Vagina (tissue), 2 donors: ENCODE measurements at places on chromosomes 16 and 17.

DNA sequence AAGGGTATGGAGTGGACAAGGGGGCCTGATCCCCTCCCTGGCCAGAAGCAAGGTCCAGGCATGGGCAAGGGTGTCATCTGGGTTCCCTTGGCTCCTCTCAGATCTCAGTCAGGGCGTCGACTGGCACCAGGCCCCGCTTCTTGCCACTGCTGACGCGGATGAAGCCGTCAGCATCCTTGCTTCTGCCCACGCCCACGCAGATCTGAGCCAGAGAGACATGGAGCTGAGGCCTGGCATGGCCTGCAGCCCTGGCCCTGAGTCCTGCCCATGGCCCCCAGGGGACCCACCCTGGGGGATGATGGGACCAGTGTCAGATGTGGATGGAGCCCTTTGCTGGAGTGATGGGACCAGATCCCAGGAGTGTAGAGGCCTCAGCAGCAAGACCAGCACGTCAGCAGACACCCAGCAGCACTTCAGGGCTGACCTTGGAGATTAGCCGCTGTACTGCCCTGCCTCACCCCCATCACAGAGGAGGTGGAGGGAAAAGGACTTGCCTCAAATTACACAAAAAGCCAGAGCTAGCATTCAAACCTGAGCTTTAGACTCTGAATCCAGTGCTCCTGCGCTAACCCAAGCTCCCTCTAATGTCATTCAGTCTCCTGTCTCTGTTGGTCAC, 12.2 kb downstream of the RPL19 start:
- DNase-seq = no peak

GRCh38 chr17:35491417-35491816, 42.9 kb upstream of the SLFN13 start:
- no peak for DNase-seq

- no peak for DNase-seq
Observed at GRCh38 chr16:80743772-80744171, 60.6 kb downstream of the CDYL2 start.

DNA sequence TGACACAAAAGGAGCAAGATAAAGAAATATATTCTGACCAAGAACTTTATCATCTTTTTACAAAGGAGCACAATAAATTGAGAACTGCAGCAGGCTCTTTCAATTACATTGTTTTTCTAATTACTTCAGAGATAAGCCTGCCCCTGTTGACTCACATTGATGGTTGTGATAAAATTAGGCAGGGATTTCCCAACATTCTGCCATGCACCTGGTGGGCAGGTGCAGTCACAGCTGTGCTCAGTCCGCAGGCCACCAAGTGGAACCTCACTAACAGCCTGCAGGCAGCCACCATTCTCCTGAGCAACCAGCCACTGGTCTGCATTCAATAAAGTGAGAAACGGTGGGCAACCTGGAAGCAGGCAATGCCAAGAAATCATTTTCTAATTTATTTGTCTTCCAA, 5.1 kb downstream of the FANCA start:
- DNase-seq = no peak

DNA sequence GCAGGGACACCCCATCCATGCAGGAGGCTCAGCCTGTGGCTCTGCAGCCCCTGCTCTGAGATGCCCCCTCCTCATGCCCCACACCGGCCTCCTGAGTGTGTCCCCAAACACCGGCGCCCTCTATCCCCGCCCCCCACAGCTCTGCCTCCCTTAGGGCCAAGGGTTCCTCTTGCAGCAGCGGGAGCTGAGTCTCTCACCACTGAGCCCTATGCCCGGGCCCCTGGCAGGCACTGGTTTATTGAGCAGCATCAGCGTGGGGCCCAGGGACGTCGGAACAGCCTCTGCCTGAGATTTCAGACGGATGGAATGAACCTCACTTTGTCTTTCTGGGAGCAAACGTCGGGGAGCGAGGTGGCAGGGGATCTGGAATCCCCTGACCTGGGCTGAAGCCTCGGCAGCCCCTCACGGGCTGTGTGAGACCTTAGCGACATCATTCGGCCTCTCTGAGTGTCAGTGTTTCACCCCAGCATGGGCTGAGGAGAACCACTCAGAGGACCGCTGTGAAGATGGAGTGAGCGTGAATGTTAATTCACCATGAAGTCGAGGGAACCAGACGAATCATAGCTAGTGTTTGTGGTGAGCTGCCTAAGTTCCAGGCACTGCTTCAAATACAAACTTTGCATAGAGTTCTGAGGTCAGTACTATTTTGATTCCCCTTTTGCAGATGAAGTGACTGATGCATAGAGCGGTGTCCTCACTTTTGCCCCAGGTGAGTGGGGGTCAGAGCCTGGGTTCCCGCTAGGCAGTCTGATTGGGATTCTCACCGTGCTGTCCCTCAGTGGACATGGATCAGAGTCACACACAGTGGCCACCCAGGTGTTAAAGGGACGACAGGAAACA, 5.3 kb upstream of the C16orf74 start:
- DNase-seq = no peak

GRCh38 chr17:72423286-72423589, 302.4 kb downstream of the SOX9 start:
- DNase-seq = no peak

DNA sequence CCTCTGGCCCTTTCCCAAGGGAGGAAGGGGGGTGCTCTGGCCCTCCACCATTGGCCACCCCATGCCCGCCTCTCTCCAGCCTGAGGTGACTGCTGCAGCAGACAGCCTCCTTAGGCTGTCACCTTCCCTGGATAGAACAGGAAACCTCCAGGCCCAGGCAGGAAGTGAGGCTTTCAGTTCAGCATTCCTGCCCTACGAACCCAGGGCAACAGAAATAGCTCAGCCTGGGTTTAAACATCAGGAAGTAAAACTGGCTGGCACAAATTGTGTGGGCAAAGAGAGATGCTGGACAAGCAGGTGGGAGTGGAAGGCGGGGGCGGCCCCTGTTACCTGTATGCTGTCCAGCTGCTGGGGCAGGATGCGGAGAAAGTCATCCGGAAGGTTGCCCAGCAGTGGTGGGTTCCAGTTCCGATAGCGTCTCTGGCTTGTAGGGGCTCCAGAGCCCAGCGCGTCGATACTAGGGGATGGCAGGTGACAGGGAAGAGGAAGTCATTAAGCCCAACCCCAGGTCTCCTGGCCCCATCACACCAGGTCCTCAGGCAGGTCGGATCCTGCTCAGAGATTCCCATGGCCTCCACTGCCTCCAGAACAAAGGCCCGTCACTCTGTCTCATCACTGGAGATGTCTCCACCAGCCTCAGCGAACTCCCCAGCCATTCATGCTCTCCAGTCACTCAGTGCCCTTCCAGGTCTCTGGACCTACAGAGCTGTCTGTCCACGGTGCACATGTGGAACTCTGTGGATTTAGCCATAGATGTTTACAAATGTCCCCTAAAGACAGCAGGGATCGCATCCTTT, 23.6 kb upstream of the MRPS23 start:
- no peak for DNase-seq

DNA sequence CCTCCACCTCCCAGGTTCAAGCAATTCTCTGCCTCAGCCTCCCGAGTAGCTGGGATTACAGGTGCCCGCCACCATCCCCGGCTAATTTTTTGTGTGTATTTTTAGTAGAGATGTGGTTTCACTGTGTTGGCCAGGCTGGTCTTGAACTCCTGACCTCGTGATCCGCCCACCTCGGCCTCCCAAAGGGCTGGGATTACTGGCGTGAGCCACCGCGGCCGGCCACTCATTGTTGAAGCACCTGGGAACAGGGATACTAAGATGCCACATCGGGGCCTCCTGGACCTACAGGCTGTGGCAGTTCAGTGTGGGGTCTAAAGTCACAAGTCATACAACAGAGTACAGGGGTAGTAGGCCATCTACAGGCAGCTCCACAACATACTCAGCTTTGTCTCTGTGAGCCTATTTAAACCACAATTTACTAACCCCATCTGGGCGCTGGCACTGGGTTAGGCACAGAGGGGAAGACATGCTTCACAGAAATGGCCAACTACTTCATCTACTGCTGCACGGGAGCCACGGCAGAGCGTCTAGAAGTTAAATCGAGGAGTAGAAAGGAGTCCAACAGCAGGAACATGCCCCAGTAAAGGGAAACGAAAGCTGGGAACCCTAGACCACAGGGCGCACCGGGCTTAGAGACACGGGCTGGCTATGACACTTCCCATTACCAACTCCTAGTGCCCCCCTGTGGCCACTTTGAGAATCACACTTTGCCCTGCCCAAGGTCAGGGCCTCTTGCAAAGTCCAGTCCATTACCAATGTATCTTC, 4.3 kb downstream of the VAMP2 start:
- DNase-seq = no peak

GRCh38 chr17:9230346-9230745, 209.0 kb downstream of the NTN1 start:
- no peak for DNase-seq

DNA sequence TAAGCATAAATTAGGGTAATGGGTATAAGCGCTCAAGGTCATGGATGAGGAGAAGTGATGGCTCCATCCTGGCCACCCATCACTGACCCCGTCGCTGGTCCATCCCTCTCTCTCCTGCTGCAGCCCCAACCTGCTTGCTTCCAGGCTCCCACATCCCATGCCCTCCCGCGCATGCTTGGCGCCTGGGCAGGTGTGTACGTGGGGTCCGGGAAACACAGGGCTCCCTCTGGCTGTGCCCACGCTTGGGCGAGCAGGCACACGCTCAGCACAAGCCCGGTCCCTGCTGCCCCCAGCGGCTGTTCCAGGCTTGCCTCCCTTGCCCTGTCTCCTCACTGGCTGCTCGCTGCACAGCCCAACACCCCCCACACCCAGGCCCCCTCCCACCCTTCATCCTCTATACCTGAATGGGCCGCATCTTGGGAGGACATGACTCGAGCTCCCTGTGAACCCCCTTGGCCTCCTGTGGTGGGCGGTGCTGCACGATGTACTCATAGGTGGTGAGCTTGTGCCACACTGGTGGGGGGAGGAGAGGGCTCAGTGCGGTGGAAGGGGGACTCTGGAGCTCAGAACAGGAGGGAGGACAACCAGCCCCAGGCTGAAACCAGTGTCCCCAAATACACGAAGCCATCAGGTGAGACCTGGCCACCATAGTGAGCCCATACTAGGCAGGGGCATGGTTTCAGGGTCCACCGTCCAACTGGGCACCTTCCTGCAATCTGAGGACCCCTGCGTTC, 4.7 kb upstream of the TPPP3 start:
- no peak for DNase-seq

- no peak for DNase-seq
Observed at GRCh38 chr16:8611886-8612600, 9.5 kb upstream of the METTL22 start.

DNA sequence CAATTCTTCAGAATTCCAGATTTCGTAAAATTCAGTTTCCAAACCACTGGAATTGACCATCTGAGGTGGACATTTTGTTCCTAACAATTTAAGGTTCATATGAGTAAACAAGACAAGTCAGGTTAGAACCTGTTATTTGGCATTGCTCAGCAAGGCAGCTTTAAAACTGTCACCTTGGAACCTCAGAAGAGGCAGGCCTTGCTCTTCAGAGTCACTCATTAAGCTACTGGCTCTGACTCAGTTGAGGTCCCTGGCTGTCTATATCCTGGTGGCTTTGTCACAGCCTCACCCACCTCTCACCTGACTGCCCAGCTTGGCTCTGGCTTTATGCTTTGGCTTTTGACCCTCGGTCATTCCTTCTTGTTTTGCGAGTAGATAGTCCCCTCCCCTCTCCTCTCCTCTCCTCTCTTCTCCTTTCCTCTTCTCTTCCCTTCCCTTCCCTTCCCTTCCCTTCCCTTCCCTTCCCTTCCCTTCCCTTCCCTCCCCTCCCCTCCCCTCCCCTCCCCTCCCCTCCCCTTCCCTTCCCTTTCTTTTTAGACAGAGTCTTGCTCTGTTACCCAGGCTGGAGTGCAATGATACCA, 238.4 kb downstream of the SHISA9 start:
- DNase-seq = no peak

GRCh38 chr17:13797863-13798262, 196.1 kb upstream of the HS3ST3A1 start:
- DNase-seq = no peak

DNA sequence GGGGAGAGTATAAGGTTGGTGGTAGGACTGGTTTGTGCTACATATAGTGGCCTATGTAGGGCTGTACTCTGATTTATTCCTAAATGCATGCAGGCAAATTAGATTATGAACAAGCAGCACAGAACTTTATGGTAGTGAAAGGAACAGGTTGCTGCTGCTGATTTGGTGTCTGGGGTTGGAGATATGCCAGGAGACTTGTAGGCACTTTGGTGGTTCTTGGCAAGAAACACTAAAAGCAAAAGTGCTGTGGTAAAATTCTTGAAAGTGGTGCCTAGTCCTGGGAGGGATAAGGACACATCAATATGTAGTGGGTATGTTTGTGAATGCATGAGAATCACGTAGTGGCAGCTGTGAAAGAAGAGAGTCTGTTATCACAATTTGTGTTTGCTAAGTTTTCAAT, 2126.0 kb downstream of the TP53TG3F start:
- DNase-seq = no peak

GRCh38 chr17:81018044-81018802, 16.7 kb upstream of the BAIAP2 start:
- DNase-seq = no peak

DNA sequence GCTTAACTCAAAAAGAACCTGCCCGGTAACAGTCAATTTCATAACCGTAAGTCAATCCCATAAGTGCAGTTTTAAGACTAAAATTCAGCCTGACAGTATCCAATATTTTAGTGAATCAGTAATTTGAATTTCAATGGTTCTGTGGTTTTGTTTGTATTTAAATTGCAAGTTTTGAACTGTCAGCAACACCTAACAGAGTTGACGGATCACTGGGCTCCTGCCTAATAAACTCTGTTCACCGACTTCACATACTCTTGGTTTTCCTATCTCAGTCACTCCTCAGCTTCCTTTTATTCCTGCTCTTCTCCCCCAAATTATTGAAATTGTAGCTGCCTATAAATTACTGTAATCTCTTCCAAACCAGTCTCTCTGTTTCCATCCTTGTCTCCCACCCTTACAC, 12.5 kb downstream of the SIAH1 start:
- no peak for DNase-seq

- no peak for DNase-seq
Observed at GRCh38 chr17:2388683-2389055, 12.2 kb downstream of the MNT start.

DNA sequence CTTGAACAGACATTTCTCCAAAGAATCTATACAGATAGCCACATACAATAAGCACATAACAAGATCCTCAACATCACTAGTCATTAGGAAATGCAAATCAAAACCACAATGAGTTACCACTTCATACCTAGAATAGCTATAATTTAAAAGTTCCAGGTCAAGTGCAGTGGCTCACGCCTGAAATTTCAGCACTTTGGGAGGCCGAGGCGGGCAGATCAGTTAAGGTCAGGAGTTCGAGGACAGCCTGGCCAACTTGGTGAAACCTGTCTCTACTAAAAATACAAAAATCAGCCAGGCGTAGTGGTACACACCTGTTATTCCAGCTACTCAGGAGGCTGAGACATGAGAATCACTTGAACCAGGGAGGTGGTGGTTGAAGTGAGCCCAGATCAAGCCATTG, 19.9 kb downstream of the RANBP10 start:
- DNase-seq = no peak

GRCh38 chr16:85532147-85532546, 81.0 kb upstream of the GSE1 start:
- no peak for DNase-seq

DNA sequence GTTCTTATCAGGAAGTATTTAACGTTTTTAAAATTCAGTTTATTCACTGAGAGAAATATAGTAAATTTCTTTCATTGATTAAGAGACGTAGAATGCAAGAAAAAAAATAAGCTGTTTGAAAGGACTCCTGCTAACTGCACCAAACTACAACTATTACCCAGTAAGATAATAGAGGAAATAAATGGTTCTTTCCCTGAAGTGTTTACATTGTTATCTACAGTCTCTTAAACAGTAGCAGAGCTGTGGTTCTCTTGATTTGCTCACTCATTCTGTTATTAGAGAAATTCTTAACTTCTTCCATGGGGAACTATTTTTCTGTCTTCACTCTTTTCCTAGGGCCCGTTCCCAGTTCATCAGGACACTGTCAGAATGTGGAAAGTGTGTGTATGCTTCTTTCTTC, 973.0 kb downstream of the KCNJ2 start:
- no peak for DNase-seq
